ENCODE measurements at places on chromosomes 6 and 20.
A peak's percentile ranks its signal among the peaks of the same experiment; 100 is the strongest.

DNA sequence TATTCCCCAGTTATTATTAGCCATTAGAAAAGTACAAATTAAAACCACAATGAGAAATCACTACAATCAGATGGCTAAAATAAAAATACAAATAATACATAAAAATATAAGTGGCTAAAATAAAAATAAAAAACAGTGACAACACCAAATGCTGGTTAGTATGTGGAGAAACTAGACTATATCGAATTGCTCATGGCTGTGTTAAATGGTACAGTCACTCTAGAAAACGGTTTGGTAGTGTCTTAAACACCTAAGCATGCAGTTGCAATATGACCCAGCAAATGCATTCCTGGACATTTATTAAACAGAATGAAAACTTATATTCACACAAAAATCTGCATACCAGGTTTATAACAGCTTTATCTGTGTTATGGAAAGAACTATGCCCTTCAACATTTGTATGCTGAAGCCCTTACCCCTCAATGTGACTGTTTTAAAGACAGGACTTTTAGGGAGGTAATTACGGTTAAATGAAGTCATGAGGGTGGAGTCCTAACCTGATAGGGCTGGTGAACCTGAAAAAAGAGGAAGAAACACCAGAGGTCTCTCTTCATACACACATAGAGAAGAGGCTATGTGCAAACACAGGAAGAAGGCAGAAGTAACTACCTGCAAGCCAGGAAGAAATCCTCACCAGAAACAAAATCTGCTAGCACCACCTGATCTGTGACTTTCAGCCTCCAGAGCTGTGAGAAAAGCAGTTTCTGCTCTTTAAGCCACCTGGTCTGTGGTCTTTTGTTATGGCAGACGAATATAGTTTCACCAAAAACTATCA lies 84.9 kb downstream of the ASCC3 start:
- DNase-seq: no peak

- no peak for DNase-seq
Measured at GRCh38 chr6:14468647-14469321, 351.2 kb downstream of the CD83 start.

DNA sequence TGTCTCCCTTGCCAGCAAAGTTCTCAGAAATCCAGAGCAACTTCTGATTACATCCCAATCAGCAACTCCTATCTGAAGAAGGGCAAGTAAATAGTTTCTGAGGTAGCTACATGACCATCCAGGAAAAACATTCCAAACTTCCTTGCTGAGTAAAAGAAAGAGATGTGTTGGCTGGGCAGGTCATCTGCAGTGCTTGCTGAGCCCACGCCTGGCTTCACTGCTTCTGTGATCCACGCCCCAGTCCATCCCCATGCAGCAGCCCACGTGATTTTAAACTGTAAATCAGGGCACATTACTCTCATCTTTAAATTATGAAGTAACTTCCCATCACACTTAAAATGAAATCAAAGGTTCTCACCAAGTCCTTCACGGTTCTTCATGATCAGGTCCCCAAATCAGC lies 603.6 kb downstream of the QKI start:
- no peak for DNase-seq

DNA sequence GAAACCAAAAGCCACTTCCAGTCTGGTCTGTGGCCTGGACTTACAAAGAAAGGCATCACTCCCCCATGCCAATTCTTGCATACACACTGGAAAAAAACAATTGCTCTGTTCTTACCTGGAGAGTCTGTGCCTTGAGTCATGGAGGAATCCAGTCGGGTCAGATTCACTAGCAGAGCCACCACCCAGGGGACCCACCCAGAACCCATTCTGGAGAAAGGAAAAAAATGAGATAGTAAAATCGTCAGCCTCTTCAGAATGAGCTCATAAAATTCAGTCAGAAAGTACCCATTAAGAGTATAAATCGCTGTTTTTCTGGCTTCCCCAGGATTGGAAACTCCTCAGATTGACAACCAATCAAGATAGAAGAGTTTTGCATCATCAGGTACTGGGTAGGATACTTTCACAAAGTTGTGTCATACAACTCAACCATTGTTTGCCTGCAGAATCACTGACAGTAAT lies at the start of gene HLA-DOB:
TSS of gene HLA-DOB (minus strand) at position 257 of the 459 bp plus-strand sequence. CDS start at position 206, 51 bp downstream.
- no peak for DNase-seq

DNA sequence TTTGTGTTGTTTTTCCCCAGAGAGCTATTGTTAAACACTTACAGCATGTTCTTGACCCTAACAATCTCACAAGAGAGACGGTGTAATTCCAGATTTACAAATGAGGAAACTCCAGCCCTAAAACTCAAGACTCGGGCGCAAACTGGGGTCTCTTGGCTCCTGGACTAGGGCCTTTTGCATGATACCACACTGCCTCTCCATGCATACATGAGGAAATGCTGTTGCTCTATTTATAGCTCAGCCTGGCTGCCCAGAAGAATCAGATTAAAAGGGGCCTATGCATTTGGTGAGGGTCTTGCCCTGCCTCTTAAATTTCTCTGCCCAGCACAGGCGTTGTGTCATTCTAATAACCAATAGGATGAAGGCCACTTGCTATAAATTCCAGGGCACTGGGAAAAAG lies 30.5 kb upstream of the SNRPB2 start:
- DNase-seq: no peak

- no peak for DNase-seq
Measured at GRCh38 chr6:44225579-44226325, 2.4 kb downstream of the SLC29A1 start.

DNA sequence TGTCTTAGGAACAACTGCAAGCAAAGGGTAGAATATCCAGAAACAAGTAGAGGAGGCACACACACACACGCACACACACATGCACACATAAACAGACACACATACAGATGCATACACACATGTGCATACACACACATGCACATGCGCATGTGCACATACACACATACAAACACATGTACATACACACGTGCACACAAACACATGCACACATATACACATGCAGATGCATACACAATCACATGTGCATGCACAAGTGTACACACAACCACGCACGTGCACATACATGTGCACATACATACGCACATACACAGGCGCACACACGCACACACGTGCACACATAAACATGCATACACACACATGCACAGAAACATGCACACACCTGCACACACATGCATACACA lies 206.5 kb upstream of the OPRM1 start:
- DNase-seq: no peak

DNA sequence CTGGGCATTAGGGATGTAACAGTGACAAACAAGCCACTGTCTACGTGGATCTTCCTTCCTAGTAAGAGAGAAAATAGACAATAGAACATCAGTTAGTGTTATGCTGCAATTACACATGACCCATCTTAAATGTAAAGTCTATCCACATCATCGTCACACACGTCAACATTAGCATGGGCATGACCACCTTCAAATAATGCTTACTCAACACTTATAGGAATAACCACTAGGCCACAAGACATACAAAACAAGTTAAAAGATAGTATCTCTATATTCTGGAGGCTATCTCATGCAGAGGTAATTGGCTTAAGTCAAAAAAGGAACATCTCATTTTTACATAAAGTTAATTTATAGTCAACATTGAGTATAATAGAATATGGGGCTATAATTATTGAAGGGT lies 156.5 kb downstream of the MOXD1 start:
- no peak for DNase-seq

DNA sequence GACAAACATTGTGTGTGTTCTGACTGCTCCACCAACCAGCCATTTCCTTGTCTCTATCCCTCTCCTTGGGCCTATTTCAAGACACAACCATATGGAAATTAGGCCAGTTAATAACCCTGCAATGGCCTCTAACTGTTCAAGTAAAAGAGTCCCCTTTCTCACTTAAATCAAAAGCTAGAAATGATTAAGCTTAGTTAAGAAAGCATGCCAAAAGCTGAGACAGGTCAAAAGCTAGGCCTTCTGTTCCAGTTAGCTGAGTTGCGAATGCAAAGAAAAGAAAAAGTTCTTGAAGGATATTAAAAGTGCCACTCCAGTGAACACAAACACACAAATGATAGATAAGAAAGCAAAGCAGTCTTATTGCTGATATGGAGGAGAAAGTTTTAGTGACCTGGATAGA lies 22.5 kb downstream of the SERINC1 start:
- no peak for DNase-seq

DNA sequence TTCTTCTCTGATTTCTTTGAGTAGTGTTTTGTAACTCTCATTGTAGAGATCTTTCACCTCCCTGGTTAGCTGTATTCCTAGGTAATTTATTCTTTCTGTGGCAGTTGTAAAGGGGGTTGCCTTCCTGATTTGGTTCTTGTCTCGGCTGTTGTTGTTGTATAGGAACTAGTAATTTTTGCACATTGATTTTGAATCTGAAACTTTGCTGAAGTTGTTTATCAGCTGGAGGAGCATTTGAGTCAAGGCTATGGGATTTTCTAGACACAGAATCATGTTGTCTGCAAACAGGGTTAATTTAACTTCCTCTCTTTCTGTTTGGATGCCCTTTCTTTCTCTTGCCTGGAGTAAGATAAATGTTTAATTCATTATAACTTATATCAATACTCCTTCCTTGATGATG lies 86.4 kb downstream of the OLIG3 start:
- no peak for DNase-seq

- DNase-seq: no peak
Measured at GRCh38 chr6:142833054-142833453, 111.9 kb downstream of the HIVEP2 start.

DNA sequence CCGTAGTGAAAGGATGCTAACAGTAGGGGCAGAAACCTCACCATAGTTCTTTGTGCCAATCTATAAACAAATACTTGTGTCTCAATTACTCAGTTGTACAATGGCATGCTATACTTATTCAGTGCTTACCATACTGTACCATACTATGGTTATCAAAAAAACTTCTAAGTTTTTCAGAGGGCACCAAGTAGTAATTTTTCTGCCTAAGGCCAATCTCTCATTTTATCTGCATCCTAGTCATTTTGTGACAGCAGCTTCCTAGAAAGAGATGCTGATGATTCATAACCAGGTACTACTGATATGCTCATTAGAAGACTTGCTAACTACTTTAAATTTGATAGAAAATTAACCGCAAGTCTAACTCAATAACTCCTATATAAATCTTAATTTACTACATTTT lies 42.9 kb downstream of the TMEM244 start:
- DNase-seq: no peak

DNA sequence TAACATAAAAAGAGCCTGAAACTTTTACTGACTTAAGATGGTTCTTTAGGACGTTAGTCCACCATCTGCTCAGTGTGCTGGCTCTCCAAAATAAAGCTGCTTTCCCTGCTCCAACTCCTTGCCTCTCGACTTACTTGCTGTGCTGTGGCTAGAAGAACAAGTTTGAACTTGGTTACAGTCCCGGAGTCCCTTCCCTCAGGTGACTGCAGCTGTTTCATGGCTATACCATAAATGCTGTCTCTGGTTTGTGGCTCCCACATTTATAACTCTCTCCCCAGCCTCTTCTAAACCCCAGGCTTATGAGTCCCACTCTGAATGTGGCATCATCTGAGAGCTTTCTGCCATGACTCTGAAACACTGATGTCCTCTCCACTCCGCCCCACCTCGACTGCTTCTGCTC lies 306.4 kb upstream of the PRND start:
- no peak for DNase-seq

DNA sequence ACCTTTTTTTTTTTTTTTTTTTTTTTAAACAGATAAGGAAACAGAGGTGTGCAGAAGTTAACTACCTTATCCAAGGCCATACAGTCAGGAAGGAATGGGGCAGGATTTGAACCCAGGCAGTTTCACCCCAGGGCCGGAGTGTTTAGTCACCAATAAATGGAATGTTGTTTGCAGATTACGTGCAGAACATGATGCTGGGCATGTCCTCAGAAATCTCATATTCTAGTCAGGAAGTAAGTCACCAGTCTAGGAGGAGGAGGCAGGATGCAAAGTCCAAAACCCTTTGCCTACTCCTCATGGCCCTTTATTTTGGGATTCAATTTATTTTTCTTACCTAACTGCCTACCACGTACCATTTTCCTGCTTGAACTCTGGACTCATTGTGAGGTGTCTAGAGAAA lies 57.1 kb upstream of the LRRC1 start:
- no peak for DNase-seq

DNA sequence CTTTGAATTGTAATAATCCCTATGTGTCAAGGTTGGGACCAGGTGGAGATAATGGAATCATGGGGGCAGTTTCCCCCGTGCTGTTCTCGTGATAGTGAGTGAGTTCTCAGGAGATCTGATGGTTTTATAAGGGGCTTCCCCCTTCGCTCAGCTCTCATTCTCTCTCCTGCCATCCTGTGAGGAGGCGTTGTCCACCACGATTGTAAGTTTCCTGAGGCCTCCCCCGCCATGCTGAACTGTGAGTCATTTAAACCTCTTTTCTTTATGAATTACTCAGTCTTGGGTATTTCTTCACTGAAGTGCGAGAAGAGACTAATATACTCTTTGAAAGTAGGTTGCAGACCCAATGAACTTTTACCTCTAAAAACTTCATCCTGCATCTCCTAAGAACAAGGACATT lies 39.2 kb upstream of the KCNG1 start:
- DNase-seq: peak; percentile 54

DNA sequence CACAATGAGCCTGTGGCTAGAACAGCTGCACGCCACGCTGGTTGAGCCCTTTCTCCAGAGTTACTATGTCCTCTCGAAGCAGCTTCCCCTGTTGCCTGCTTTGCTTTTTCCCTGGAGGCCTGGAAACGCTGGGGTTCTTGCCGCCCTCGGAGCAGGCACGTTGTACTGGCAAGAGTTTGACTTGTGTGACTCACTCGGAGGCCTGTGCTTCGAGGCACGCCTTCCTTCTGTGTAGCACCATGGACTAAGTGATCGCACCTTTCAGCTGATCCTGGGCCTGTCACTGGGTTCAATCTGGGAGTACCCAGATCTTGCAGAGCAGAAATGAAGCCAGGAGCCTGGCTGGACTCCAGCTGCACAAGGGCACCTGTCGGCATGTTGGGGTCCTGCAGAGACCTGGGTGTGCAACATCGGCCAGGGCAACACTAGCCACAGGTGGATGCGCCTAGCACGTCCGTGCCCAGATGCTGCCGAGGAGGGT lies 5.2 kb downstream of the INSM1 start:
- no peak for DNase-seq

GRCh38 chr6:139748353-139749146 lies 374.1 kb upstream of the CITED2 start:
- no peak for DNase-seq

DNA sequence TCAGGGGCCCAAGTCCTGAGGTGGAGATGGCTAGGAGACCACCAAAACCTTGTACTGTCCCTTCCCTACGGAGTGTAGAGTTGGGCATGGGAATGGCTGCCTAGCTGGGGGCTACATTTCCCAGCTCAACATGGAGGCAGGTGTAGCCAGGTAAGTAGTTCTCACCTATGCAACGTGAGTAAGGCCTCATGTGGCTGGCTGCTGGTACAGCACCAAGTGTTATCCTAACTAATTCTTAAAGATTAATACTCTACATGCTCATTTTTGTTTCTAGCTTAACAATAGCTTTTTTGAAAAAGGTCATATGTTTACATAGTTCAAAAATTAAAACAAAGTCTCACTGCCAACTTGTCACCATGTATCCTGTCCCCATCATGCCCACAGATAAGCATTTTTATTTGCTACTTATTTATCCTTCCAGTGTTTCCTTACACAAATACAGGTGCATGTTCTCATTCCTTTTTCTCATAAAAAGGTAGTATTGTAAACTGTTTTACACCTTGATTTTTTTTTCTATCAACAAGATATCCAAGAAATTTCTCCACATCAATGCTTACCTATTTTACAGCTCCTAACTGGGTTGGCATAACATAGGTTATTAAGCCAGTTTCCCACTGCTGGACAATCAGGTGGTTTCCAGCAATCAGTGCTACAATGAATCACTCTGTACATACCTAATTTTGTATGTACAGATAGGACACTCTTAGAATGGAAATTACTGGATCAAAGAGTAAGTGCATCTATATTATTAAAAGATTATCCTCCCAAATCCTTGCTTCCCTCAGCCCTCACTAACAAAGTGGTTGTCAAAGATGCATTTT lies 25.5 kb downstream of the ABHD12 start:
- no peak for DNase-seq

Data from stimulated activated CD4-positive, alpha-beta T cell treated with anti-CD3 and anti-CD28 coated beads, Interleukin-12 subunit alpha, Interleukin-12 subunit beta, amount 100 ng/mL, for 24 hours (primary cell).